ENCODE measurements at places on chromosomes 1 and 21.

GRCh38 chr1:119081700-119082099 is 58.8 kb downstream of the WARS2 start:
- DNase-seq, result no peak

- no peak for DNase-seq
Observed at GRCh38 chr1:153212201-153212600, 5.2 kb upstream of the PRR9 start.

DNA sequence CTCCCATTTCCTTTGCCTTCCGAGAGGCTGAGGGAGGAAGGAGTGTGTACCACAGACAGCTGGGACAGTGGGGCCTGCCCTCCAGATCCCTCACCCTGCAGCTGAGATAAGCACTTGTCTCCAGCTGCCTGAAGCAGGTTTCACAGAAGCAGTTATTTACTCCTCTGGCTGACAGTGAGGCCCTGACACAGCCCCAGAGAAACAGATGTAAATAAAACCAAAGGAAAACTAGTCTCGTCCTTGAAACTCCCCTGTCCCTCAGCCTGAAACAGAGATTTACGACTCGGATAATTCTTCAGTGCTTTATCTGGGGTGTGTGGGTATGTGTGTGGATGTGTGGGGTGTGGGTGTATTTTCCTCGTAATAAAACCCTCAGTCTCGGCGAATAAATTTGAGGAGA is 181.1 kb downstream of the IGSF21 start:
- no peak for DNase-seq

GRCh38 chr21:27649323-27649722 is 682.4 kb upstream of the ADAMTS5 start:
- no peak for DNase-seq

- no peak for DNase-seq
Observed at GRCh38 chr1:175237389-175237788, 44.8 kb upstream of the KIAA0040 start.

DNA sequence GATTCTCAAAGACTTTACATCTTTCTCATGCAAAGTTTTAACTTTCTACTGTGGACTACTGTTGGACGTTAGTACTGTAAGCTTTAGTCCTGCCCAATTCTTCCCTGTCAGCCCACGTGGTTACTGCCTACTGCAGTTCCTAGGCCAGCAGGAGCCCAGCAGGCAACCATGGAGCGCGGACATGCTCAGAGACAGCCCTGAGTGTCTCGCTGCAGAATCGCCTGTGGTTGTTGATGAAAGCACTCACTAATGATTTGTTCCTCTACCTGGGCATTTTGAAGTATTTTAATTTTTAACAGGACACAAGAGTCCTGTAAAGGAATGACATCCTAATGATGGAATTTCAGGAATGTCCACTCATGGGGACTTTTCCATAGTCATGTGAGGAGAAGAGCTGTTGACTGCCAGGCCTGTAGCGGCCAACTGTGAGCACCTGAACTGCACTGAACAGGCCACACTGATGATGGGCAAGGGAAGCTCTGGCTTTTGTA is 44.1 kb downstream of the PGBD5 start:
- no peak for DNase-seq

DNA sequence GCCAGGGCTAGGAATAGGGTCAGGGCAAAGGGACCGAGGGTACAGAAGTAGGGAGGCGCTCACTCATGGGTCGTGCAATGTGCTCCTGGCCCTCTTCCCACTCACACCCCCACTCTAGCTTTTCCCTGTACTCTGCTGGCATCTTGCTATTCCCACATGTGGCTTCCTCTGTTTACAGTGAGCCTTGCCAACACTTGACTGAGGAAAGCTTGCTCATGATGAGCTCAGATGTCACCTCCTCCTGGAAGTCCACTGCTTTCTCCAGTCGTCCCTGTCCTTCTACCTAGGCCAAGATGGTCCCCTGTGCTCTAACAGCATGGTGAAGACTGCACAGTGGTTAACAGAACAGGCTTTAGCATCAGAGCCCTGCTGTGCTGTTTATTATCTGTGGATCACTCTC is 8.0 kb upstream of the RIMS3 start:
- DNase-seq, result no peak

GRCh38 chr1:229196404-229197264 is 74.3 kb upstream of the RAB4A start:
- no peak for DNase-seq

DNA sequence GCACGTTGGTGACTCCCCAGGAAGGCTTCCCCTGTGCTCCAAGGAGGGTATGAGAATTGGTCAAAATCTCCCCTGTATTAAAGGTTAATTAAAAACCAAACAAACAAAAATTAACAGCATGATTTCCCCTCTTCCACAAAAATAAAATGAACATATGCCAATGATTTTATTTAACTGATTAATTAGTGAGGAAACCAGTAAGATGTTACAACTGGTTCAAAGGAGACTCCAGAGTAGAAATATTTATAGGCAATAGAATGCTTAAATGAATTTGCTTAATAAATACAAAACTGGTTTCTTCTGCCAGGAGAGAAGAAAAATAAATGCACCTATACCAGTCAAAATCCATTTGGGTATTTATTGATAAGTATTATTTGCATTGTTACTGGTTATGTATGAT is 249.5 kb upstream of the DEPDC1 start:
- DNase-seq, result no peak

DNA sequence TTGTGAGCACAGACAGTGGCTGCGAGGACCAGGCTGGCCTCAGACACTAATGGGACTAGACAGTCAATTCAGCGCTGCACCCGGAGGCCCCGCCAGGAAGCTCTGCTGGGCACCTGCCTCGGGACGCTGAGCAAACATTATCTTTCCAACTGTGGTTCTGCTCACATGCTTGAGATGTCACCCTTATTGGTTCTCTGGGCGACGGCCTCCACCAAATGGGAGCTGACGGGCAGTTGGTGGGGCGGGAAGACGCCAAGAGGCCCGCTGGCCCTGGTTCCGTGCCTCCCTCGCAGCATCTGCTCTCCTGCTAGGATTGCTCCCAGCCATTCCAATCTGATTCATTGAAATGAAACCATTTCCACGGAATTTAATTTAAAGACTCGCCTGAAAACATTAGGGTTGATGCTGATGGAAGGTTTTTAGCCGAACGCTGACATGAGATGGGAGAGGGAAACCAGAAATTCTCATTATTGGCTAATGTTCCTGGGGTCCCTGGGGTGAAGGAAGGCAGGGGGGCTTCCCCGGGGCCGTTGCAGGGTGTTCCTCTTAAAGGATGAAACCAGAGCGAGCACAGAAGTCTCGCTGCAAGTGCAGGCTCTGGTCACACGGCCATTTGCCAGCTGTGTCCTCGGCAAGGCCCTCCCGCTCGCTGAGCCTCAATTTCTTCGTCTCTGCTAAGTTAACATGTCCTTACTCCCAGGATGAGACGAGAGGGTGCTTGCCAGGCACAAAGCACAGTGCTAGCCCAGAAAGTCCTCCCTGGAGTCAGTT is 512.2 kb downstream of the NPHP4 start:
- DNase-seq, result no peak

- no peak for DNase-seq
Observed at GRCh38 chr1:161836018-161836417, 69.9 kb downstream of the ATF6 start.

GRCh38 chr1:44294588-44295007 is 60.5 kb downstream of the ERI3 start:
- DNase-seq, result no peak

DNA sequence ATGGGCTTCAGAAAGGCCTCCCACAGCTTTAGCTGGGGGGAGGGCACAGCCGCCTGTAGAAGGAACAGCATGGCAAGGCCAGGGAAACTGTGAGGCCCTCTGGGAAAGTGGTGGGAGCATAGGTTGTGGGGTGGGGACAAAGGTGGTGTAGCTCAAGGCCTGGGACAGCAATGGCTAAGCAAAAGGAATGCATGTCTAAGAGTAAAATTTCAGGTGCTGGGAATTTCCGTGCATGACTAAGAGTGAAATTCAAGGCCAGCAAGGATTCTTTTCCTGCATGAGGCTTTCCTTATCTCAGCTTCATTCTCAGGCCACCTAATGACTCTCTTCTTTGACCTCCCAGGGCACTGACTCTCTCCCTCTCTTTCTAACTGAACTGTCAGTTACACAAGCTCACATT is 86.5 kb upstream of the WNT4 start:
- DNase-seq, result no peak

GRCh38 chr1:117577191-117577885 is 28.5 kb upstream of the TENT5C start:
- DNase-seq, result no peak

GRCh38 chr1:65009176-65009575 is 42.8 kb upstream of the JAK1 start:
- DNase-seq, result no peak

- DNase-seq, result no peak
Observed at GRCh38 chr1:105779727-105780126, 1276.7 kb upstream of the PRMT6 start.

GRCh38 chr1:4106731-4107130 is 206.7 kb upstream of the C1orf174 start:
- DNase-seq, result no peak

DNA sequence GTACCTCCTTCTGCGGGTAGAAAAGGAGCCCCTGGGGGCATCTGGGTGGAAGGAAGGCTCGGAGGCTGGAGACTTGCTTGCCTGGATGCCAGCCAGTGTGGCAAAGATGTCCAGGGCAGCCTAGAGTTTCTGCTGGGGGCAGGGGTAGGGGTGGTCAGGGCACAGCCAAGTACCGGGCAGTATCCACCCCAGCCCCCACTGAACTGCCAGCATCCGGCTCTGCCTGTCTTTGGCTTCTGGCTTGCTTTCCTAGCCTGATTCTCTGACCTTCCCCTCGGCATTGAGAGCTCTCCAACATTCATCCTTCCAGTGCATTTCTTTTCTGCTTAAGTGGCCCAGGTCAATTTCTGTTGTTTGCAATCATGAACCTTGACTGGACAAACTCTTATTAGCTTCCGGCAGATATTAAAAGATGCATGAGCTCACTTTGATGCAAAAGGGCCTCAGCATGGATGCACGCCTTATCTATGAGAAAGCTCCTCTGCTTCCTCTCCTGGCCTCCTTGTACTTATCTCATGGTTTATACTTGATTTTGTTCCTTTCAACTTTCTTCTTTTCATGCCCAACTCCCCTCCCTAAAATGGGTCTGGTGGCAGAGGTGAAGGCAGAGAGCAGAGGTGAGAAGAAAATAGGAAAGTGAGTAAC is 116.9 kb downstream of the HLCS start:
- no peak for DNase-seq

DNA sequence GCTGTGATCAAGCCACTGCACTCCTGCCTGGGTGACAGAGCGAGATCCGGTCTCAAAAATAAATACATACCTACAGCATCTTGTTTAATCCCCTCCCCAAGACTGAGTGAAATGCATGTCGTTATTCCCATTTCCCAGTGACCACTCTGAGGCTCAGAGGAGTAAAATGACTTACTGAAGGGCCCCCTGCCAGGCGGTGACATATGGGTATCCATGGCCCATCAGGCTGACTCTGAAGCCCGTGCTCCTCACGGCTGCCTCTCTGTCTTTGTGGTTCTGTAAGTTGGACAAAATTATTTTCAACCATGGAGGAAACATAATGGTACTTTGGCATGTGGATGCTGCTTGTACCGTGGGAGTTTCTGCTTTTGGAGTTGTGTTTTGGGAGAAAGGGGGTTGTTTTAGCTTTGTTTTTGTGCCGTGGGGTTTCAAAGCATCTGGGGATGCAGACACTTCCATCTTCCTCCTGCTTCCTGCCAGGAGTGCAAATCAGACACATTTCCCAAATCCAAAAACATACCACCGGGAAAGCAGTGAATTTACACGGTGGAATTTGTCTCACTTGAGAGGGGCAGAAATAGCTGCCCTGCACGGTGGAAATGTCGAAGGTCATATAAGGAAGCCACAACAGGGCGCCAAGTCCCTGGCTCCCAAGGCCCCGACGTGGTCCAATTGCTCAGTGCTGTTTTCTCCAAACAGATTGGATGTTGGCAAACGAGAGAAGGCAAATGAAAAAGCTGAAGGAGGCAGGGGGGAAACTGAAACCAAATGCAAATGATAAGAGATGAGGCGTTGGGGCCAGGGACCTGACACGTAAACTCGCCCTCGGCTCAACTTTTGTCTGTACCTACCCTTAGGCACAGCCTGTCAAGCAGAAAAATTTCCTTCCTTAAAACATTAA is 17.1 kb upstream of the PINK1 start:
- DNase-seq, result no peak

DNA sequence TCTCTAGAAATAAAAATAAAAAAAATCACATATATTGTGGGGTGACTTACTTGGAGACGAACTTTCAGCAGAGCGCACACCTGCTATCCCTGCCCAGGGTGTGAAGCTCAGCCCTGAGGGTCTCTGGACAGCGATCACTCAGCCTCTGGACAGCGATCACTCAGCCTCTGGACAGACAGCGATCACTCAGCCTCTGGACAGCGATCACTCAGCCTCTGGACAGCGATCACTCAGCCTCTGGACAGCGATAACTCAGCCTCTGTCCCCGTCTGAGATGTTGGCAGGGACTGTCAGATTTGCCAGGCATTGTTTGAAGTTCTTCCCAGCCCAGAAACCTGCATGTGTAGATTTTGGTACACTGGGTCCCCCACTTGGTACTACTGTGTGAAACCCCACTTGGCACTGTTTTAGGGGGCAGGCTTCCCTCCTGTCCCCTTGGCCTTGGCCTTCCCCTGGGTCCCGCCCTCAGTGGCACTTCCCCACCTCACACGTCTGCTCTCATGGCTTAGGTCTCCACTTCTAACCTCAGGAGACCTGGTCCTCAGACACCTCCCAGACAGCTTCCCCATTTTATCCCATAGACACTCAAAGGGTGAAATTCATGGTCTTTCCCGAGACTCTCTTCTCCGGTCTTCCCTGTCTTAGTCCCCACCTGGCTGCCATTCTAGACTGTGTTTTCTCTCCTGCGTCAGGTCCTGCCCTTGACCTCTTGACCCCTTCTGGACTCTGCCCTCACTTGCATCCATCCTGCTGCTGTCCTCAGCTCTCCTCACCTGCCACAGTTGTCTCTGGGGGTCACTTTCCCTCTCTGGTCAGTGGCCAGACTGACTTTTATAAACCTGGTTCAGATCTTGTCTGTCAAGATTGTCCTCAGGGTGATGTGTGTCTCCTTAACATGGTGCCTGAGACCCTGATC is 10.2 kb downstream of the PSEN2 start:
- no peak for DNase-seq

DNA sequence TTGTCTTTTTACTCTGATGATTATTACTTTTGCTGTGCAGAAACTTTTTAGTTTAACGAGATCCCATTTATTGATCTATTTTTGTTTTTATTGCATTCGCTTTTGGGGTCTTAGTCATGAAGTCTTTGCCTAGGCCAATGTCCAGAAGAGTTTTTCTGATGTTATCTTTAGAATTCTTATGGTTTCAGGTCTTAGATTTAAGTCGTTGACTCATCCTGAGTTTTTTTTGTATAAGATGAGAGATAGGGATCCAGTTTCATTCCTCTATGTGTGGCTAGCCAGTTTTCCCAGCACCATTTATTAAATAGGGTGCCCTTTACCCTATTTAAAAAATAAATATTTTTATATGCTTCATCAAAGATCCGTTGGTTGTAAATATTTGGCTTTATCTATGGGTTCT is 13.2 kb downstream of the MAN1C1 start:
- DNase-seq, result no peak

DNA sequence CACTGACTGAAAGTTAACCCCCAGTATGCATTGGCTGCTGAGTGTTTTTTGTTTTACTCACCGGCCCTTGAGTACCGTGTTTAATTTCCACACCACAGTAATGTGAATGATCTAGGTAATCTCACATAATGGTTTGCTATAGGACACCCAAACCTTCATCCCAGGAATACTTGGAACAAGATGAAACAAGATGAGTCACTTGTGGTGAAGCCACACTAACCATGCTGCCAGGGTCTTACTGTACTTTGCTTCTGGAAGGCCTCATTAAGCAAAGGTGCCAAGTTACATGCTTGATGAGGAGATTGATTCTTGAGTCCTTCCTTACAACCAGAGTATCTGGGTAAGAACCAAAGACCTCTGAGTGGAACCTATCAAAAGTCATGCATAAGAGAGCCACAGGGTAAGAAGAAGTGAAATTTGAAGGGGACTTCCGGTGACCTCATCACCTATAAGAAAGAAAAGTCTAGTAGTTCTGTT is 163.3 kb downstream of the NRIP1 start:
- no peak for DNase-seq

All from stimulated activated CD4-positive, alpha-beta T cell treated with anti-CD3 and anti-CD28 coated beads, Interleukin-4, amount 100 ng/mL, for 24 hours (primary cell).